Activated CD4-positive, alpha-beta T cell treated with anti-CD3 and anti-CD28 coated beads, Interleukin-2, amount 50 U/mL, for 48 hours (primary cell): ENCODE measurements at places on chromosomes 6 and 20.

- DNase-seq, result no peak
These were observed 21.4 kb downstream of the FAM50B start for GRCh38 chr6:3870528-3870925.

DNA sequence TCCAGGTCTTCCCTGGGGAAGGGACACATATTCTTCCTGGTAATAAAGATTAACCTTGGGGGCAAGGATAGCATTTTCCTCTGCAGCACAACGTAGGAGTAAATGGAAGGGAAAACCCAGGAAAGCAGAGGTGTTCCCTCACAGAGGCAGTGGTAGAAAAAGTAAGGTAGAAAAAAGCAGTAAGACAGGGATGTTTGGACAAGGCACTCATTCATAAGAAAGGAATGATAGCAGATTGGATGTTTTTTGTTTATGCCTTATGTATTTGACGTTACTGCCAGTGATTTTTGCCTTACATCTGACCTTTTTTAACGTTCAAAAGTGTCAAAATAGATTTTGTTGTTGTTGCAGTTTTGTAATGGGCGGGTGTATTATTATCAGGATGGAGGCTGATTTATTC is 395.0 kb downstream of the CDKAL1 start:
- no peak for DNase-seq

- DNase-seq, result no peak
These were observed 16.3 kb downstream of the GNAS start for GRCh38 chr20:58868795-58869194.

DNA sequence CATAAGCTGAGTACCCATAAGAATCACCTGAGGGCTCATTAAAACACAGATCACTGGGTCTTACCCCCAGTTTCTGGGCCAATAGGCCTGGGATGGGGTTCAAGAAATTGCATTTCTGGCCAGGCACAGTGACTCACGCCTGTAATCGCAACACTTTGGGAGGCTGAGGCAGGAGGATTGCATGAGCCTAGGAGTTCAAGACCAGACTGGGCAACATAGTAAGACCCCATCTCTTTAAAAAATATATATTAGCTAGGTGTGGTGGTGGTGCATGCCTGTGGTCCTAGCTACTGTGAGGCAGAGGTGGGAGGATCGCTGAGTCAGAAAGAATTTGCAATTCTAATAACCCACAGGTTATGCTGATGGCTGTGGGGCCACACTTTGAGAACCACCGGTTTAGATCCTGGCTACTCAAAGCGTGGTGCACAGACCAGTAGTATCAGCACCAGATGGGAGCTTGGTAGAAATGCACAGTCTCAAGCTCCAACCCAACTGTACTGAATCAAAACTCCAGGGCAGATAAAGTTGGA is 2.0 kb downstream of the CCM2L start:
- DNase-seq, result no peak

DNA sequence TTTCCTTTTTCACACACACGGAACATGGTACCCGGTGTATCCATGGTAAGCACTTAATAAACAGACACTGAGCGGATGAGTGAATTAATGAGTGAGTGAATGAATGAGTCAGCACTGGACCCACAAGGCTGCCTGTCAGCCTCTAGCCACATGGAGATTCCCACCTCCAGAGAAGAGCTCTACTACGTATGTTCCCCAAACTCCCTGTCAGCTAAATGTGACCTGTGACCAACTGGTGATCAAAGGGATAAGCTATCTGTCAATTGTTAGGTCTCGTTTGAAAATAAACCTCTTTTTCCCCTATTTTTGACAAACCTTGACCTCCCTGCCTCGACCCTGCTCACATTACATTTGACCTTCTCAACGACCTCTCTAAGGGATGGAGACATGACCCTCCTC is 24.5 kb upstream of the TAF8 start:
- no peak for DNase-seq
